ENCODE measurements at places on chromosomes 4 and X.
A peak's percentile ranks its signal among the peaks of the same experiment; 100 is the strongest.

- peak; percentile 1 for DNase-seq
Measured at GRCh38 chrX:1767026-1767425, 152.2 kb downstream of the ASMT start.

GRCh38 chr4:22237155-22237751 lies 278.6 kb downstream of the ADGRA3 start:
- no peak for DNase-seq

DNA sequence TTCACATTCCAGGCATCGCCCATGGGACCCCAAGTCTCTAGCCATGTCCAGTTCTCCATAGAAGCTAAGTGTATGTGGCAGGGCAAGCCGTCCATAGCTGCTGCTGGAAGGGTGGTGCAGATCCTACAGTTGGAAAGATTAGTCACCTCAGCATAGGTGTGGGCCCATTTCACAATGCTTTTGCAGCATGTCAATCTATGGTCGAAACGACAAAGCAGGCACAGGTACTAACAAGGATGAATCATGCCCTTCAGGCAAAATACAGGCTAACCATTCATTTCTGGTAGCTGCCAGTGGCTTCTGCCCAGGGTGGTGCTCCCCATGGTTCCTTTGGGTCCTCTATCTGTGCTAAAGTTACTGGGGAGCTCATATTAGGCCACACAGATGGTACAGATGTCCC lies 225.2 kb downstream of the ADGRL3 start:
- DNase-seq, result no peak

- DNase-seq, result no peak
Measured at GRCh38 chrX:125287282-125287681, 32.4 kb upstream of the TEX13C start.

DNA sequence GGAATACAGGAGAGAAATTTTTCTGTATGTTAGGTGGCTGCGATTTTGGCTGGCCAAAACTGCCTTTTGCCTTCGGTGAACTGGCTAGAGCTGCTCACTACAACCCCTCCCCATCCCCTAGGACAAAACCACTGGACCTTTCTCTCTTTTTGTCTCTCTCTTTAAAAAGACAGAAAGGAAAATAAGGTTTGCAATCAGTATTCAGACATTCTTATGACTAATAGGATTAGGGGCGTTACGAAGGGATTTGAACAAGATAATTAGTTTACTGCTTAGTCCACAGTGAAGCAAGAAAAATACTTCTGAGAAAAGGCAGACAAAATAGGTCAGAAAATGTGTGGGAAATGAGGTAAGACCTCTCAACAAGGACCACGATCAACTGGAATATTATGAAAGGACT lies 180.4 kb downstream of the SLIT2 start:
- DNase-seq, result no peak

GRCh38 chrX:112822892-112823291 lies 17.7 kb downstream of the AMOT start:
- DNase-seq, result no peak

DNA sequence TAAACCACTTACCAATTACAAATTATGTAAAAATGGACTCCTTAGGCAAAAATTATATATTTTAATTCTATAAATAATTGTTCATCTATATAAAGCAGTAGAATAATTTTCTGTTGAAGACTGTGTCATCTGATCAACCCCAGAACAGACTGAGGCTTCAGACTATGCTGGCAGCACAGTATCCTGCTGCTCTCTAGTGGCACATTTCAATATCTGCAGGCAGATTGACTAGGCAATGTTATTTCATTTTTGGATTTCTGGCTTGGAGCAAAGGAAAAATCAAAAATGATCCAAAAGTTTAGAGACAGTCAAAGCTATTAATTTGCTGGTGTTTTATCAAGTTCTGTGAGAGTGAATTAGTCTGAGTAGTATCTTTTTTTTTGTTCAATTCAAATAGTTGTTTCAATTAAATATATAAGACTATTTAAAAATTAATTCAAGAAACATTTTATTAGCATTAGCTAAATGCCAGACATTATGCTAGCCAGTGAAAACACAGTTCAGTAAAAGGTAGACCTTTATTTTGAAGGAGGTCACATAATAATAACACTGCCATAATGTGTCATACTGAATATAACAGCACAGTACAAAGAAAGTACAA lies 21.3 kb upstream of the SULT1E1 start:
- DNase-seq, result peak; percentile 32

DNA sequence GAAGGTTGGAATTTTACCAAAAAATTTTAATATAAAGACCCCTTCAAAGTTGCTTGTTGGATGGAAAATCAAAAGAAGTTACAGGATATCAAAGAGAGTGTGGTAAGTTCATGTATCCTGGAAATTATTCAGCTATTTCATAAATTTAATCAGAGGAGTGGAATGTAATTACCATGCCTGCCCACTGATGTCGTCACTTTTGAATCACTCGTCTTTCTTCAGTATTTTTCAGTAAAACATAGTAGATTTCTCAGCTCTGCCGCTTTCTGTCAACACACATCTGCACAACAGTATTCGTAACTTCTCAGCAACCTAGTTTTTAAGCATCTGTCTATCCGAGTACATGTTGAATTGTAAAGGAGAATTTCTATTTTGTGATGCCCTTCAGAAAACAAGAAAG lies 2163.0 kb upstream of the AGA start:
- no peak for DNase-seq

- DNase-seq, result no peak
Measured at GRCh38 chr4:118918388-118918787, 29.7 kb downstream of the SYNPO2 start.

DNA sequence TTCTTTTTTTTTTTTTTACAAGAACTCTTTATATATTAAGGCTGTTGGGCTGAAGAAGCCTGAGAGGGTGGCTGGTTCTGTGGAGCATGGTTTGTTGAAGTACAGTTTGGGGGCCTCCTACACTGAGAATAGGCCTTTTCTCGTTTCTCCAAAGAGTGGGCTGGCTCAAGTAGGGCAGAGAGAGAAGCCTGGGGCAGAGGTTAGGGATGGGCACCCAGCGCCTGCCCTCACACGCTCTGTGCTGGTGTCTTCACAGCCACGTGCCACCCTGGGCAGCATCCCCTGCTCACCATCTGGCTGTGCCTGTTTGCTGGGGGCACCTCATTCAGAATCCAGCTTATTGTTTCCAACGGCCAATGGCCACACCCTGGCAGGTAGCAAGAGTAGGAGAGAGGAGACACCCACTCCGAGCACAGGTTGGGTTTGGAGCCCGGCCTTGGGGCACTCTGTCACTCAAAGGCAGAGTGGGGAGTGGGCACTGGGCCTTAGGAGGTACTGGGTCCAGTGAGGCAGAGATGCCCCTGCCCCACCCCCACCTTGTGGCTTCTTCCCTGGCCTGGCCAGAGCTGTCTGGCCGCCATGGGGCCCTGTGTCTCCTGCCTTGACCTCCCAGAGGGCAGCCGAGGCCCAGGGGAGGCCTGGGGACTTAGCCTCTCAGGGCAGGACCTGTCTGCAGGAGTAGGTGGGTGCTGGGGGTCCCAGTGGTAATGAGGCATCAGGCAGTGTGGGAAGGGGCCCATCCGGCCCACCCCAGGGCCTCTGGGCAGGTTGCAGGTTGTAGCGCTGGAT lies 2.9 kb downstream of the MSANTD1 start:
- DNase-seq, result no peak

DNA sequence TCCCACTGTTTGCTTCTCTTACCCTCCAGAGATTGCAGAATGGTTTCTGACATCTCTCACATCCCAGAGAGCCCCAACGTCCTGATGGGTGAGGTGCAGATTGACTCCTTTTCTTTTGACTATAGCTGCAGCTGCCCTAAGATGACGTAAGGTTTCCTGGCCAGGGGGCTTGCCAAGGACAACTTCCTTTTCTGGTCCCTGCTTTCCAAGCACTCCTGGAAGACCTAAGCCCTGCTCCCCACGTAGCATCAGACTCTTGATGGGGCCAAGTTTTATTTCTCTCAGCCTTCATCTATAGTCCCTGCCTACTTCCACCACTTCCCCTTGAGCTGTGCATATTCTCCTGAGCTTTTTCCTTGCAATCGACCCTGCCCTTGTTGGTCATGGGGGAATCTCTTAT lies 497.7 kb downstream of the IDS start:
- no peak for DNase-seq

DNA sequence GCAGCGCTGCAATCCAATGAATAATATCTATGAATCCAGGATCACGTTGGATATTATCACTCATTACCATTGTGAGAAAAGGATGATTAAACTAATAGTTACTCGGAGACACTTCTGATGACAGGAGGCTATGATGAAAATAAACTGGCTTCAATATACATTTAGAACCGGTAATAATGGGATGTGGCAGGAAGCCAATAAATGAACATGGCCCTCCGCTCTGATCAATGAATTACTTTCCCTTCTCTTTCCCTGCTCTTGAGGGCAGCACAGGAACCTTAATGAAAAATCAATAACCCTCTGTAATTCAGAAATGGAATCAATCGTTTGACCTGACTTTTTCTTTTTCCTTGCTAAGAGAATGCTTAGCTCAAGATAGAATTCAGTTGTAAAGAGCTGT lies 103.9 kb upstream of the PAQR3 start:
- DNase-seq, result no peak

- DNase-seq, result no peak
Measured at GRCh38 chr4:6230502-6230785, 30.1 kb upstream of the JAKMIP1 start.
